GM12864 (cell line): ENCODE measurements at places on chromosomes 3 and 15.

DNA sequence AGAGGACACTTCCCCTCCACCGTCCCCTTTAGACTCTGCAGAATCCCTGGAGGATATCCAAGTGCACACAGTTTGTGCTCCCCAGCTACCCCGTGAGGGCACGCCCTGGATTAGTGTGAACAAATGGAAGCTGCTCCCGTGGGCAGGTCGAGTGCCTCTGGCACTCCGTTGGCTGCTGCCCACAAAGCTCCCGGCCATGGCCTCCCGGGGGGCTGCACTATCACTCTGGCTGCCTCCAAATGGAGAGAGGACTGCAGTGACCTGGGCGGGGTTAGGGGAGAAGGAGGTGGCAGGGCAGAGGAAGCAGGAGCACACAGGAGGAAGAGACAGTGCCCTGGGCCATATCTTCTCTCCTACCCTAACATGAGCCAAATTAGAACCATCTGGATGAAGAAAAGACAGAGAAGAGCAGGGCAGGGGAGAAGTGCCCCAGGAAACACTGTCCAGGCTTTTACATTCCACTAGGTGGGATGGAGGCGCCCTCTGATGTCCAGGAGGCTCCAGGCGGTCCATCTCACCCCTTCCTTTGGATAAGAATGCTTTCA, 29.4 kb upstream of the ACAD9 start:
- DNase-seq: no peak

GRCh38 chr3:100104442-100104798, 9.9 kb downstream of the FILIP1L start:
- no peak for DNase-seq

DNA sequence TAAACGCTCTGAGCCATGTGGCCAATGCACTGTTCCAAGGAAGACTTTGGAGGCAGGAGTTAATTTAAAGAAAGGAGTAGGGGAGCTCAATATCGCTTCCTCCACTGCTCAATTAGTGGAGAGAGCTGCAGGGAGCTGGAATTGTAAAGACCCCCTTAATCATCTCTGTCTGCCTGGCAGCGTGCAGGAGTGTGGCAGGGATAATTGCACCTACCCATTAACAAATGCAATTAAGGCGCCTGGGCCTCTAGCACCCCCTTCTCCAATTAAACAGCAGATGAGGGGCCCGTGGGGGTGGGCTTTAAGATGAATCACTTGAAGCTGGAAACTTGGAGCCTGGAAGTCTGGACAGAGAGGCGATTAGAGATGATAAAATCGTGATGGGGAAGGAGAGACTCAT, 61.7 kb upstream of the GLCE start:
- no peak for DNase-seq

GRCh38 chr3:106071306-106071705, 202.5 kb upstream of the CBLB start:
- DNase-seq: no peak

DNA sequence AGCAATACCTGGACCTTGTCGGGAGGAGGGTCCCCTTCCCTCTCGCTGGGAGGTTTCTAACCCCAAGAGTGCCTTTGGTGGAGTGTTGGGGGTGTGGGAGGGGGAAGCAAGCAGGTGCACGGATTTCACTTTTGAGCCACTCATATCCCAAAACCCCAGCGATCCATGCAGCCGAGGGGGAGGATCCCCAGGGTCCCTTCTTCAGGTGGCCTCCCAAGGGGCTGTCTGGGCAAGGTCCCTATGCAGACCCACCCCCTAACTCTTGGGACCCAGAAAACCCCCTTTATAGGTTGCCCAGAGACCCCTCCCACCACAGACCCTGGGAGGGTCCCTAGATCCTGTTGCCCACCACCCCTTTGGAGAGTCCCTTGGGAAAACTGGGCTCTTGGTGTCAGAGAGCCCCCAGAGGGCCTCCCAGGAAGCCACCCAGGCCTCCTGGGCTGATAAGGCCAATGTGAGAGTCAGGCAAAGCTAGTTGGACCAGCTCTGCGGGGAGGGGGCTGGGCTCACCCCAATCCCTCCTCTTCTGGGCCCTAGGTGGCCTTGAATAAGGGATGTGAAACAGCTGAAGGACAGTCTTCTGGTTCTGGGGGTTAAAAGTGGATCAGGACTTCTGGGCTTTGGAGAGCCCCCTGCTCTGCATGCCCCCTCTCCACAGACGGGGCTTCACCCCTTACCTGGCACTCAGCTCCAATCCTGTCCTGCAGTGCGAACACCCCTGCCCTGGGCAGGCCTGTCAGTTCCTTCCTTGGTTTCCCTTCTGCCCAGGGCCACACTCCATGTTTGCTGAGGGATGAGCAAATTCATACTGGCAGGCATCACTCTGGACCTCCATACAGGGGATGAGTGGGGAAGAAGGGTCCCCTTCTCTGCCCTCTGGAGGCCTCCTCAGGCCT, 932 bp upstream of the PLCD1 start:
- DNase-seq: no peak

DNA sequence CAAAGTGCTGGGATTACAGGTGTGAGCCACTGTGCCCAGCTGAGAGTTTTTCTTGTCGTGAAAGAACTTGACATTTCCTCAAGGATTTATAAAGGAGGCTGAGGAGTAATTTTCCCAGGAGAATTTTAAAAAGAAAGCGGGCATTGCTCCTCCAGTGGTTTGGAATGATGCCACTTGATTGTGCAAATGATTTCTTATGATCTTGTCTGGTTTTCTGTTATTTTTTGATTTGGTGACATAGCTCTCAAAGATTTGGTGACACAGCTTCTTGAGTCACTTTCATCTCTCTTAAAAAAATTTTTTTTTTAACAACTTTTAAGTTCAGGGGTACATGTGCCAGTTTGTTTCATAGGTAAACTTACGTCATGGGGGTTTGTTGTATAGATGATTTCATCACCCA, 24.6 kb upstream of the NFKBIZ start:
- no peak for DNase-seq

- DNase-seq: no peak
These were observed 12.5 kb upstream of the NR1D2 start for GRCh38 chr3:23932571-23932970.

DNA sequence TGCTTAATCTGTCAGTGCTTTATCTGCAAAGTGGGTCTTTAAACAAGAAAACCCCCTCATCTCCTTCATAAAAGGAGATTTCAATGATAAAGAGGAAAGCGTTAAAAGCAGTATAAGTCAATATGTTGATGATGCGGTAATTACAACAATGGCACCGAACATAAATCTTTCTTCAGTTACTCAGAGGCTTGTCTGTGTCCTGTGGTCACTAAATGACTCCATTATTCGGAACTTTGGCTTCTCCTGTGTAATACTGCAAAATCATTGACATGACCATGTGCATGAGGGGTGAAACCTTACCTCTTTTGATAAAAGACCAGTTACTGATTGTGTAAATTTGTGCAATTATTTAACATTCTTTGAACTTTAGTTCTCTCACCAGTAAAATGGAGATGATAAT, 4.8 kb upstream of the USP3 start:
- no peak for DNase-seq
